Stimulated activated CD4-positive, alpha-beta T cell treated with anti-CD3 and anti-CD28 coated beads, Interleukin-12 subunit alpha, Interleukin-12 subunit beta, amount 100 ng/mL, for 48 hours (primary cell): ENCODE measurements at places on chromosomes 12 and 14.

GRCh38 chr12:20262119-20262518 lies 106.2 kb upstream of the PDE3A start:
- DNase-seq = no peak

- no peak for DNase-seq
These were observed 1929.9 kb upstream of the SEL1L start for GRCh38 chr14:83463500-83464098.

GRCh38 chr12:10251669-10252068 lies 39.0 kb downstream of the GABARAPL1 start:
- DNase-seq = no peak

- no peak for DNase-seq
These were observed 414.6 kb upstream of the PDE3A start for GRCh38 chr12:19953734-19954133.

- no peak for DNase-seq
These were observed 706 bp upstream of the DIO2 start for GRCh38 chr14:80212023-80212397.

DNA sequence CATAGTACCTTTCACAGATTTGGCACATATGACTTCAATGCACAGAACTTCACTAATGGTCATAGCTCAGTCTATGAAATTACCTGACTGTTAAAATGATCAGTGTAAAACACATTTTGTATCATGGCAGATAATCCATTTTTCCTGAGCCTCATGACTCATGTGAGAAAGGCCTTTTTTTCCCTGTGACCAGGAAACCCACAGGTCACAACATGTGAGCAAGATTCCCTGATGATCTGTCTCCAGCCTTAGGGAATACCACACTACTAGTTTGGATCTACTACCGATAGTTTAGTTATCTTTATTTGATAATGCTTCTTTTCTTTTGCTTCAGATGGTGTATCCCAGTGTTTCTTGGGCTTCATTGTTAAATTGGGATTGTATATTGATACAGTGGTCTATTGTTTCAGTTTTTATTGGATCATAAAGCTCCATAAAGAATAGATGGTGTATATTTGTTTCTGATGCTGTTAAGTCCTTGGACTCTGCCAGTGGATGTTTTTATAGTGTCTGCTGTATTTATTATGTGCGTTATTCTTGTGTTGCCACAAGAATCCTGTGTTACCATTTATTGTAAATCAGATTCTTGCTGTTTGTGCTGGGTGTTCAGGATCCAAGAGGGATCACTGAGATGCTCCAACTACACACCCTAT lies 248.7 kb upstream of the PELI2 start:
- DNase-seq = no peak

DNA sequence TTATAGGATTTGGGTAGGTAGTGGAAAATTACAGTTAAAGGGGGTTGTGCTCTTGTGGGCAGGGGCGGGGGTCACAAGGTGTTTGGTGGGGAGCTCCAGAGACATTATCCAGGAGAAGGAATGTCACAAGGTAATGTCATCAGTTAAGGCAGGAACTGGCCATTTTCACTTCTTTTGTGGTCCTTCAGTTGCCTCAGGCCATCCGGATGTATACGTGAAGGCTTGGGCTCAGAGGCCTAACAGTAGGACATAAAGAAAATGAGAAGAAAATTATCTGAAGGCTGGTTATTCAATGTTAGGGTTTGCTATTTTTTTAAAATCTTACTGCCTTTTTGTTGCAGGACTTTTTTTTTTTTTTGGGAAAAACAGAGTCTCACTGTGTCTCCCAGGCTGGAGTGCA lies 2.5 kb upstream of the PSEN1 start:
- no peak for DNase-seq

GRCh38 chr12:52916216-52916615 lies 11.3 kb upstream of the KRT8 start:
- no peak for DNase-seq

- no peak for DNase-seq
These were observed 39.2 kb upstream of the DYRK2 start for GRCh38 chr12:67609226-67609870.

DNA sequence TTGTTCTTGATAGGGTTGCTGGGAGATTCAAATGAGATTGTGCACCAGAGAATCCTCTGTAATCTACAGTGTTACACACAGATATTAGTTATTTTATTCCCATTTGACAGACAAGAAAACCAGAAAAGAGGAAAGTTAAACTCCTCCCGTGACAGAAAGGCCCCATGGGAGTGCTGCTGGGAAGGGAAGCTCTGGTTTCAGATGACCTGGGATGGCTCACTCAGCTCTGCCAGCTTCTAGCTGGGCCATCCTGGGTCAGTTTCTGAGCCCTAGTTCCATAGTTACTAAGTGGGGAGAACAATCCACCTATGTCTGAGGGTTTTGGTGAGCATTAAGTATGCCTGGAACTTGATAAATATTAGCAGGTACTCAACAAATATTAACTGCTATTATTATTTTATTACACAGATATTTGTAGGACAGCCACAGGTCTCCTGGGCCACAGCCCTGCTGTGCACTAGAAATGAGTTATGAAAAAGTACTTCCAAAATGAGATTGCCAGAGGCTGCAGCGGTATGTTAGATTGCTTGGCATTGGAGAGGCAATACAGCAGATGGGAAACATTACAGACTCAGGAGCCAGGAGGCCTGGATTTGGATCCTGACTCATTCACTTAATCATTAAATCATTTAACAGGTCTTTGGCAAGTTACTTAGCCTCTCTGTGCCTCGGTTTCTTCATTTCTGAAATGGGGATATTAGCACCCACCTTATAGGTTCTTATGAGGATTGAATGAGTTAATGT lies 47.1 kb upstream of the STON2 start:
- no peak for DNase-seq

DNA sequence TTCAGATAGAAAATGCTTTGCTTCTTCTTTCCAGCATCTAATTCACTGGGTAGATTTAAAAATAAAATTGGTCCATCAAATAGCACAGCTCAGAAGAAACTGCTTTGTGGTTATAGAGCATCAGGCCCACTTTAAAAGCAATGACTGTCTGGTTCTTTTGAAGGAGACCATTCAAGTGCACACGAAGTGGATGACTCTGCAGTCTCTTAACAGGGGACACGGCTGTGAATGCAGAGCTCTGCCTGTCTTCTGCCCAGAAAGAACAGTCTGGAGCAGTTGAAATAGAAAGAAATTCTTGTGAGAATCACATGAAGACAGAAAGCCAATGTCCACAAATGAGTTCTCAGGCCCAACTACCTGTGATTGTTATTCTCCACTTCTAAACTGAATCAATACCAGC lies 138.7 kb upstream of the PLEKHA5 start:
- no peak for DNase-seq

- peak; percentile 14 for DNase-seq
These were observed 39.3 kb upstream of the AMN start for GRCh38 chr14:102883089-102883541.

DNA sequence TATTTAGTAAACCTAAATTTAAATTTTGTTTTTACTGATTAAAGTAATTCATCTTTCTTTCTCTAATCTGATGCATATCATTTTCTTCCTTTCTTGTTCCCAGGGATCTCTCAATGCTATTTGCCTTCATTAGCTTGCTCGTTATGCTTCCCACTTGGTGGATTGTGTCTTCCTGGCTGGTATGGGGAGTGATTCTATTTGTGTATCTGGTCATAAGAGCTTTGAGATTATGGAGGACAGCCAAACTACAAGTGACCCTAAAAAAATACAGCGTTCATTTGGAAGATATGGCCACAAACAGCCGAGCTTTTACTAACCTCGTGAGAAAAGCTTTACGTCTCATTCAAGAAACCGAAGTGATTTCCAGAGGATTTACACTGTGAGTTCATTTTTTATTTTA lies 48.6 kb downstream of the VEZT start:
- no peak for DNase-seq

- no peak for DNase-seq
These were observed 18.7 kb upstream of the HDAC7 start for GRCh38 chr12:47838286-47838931.

GRCh38 chr12:104387190-104387589 lies 69.6 kb upstream of the CHST11 start:
- DNase-seq = no peak

DNA sequence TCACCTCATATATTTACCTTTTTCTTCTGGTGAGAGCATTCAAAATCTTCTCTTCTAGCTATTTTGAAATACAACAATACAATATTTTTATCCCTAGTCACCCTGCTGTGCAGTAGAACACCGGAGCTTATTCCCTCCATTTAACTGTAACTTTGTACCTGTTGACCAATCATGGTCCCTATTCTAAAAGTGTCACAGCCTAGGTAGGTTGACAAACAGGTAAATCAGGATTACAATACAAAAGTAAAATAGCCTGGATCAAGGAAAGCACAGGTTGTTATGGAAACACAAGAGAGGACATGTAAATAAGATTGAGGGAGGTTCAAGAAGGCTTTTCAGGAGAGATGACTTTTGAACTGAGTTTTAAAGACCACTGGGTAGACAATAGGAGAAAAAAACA lies 670.9 kb downstream of the DIO2 start:
- DNase-seq = no peak

DNA sequence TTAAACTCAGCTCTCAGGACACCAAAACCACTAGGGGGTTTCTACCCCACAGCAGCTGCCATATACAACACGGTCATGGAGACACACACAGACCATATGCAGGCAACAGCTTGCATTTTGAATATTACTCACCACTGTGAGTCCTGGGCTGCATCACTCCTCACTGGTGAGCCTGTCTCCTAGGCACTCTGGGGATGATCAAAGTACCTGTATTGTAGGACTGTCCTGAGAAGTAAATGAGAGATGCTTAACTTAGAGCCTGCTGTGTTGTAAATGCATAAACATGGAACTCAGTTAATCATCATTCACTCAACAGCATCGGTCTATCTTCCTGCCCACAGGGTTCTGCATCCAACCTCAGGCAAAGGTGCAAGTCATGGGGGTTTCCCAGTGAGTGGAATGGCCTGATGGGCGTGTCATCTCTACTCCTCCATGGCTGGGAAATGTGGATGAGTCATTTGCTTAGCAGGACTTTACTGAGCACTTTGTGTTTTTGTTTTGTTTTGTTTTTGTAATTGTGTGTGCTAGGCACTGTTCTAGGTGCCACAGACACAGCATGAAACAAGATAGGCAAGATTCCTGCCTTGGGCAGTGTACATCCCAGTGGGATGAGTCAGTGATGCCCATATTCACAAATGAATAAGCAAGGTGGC lies 1141.2 kb upstream of the TMEM132C start:
- peak; percentile 30 for DNase-seq

DNA sequence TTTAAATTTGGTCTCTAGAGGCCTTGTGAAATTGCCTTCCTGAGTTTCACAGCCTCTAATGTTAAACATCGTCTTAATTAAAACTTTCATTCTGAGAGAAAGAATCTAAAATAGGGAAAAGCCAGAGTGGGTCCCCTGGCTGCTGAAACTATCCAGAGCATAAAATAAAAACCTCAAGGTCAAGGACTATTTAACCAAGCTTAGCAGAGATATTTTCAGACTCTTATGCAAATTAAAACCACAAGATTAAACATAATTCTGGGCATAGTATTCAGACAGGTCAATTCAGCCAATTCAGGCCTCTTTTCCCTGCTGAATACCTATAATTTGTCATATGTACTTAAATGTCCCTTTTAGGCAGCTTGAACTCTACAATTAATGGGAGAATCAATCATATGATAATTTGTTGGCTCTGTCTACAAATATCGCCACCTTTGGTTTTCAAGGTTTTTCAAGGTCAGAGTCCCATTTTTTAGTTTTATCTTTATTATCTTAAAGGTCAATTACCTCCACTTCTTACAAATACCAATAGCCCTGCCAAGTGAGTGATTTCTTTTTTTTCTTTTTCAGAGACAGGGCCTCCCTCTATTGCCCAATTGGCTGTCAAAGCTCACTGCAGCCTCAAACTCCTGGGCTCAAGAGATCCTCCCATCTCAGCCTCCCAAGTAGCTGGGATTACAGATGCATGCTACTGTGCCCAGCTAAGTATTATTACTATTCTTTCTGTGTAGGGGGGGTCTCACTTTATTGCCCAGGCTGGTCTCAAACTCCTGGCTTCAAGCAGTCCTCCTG lies 257.1 kb downstream of the PHLDA1 start:
- no peak for DNase-seq

GRCh38 chr14:29892327-29892726 lies 35.3 kb downstream of the PRKD1 start:
- DNase-seq = no peak

- DNase-seq = no peak
These were observed 594.7 kb downstream of the CCER1 start for GRCh38 chr12:90360300-90360699.

DNA sequence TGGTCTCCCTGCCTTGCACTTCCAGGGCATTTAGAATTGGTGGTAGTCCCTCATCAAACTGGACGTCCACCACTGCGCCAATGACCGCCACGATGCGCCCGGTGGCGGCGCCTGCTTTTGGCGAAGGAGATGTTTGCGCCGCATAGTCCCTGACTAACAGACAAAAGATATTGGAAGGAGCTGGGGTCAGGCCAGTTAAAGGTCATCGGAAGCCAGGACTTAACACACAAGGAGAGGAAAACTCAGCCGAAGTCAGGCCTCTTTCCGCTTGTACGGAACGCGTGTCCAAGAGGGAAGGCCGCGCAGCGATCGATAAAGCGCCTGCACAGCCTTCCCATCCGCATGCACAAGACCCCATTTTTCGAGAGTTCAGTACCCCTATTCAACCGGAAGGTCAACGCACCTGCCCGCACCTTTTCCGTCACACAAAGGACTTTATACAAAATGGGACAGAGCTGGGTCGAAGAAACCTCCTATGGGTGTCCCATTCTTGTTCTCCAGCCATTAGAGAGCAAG lies 525 bp downstream of the ATP5F1B start:
- DNase-seq = no peak

- no peak for DNase-seq
These were observed 58.6 kb downstream of the KCNA5 start for GRCh38 chr12:5102261-5102789.

- no peak for DNase-seq
These were observed 22.2 kb downstream of the LRRIQ1 start for GRCh38 chr12:85058339-85058738.

DNA sequence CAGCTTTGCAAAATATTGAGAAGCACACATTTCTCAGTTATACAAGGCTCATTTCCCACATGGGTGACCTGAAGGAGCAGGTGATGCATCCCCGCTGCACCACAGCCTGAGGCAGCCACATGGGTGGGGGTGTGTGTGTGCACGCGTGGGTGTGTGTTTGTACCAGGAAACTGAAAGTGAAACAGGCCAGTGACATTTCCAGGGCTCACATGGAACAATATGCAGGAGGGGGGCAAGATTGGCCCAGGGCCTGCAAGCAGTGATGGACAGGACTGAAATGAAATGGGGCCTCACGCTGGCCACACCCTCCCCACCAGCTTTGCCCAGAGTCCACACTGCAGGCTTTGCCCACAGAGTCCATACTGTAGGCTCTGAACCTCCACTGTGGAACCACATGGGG lies 154.2 kb upstream of the PARP11 start:
- peak; percentile 42 for DNase-seq

DNA sequence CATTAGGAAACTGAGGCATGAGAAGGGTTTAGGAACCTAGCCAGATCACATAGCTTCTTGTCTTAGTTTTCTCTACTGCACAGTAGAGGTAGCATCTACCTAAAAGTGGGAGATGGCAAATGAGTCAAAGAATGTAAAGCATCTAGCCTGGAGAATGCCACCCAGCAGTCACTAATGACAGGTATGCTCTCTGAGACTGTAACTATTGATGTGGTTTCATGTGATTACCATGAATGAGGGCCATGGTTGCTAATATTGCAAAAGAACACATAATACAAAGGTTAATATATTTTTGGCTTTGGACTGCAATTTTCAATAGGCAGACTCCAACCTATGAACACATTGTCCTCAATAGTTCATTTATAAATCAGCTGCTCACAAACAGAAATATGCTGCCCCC lies 389.9 kb downstream of the GRIN2B start:
- no peak for DNase-seq
